ENCODE measurements at places on chromosomes 2 and 18. TPM values are rescaled to one million over a fixed set of nuclear protein-coding genes. Genes with fewer than 3 reads are reported as not detected.

UGT1A6 gene
- total RNA-seq, result not detected

RESP18 gene
- not detected for total RNA-seq

SCG2 gene
- not detected for total RNA-seq

CCL20 gene
- 4.4 TPM for total RNA-seq

MEP1B gene
- total RNA-seq, result not detected

MRO gene
- total RNA-seq, result not detected

GPR55 gene
- total RNA-seq, result 0.38 TPM

ITSN2 gene
- 53.0 TPM for total RNA-seq

IGFBP5 gene
- total RNA-seq, result not detected

PLA2R1 gene
- total RNA-seq, result not detected

TMX3 gene
- total RNA-seq, result 67.1 TPM

RTKN gene
- 2.2 TPM for total RNA-seq

FSHR gene
- not detected for total RNA-seq

SERPINB12 gene
- total RNA-seq, result not detected

NPC1 gene
- total RNA-seq, result 26.3 TPM

SLC9A4 gene
- total RNA-seq, result 0.07 TPM

PFN4 gene
- 0.47 TPM for total RNA-seq

INHA gene
- not detected for total RNA-seq

LRRTM4 gene
- not detected for total RNA-seq

CRACDL gene
- 0.12 TPM for total RNA-seq

RAX gene
- total RNA-seq, result not detected

TFCP2L1 gene
- total RNA-seq, result 0.12 TPM

SGPP2 gene
- 23.0 TPM for total RNA-seq

CROCC2 gene
- total RNA-seq, result not detected

CDH19 gene
- total RNA-seq, result not detected

COA5 gene
- 20.4 TPM for total RNA-seq

DPP10 gene
- total RNA-seq, result not detected

SCN3A gene
- not detected for total RNA-seq

TLX2 gene
- total RNA-seq, result 0.54 TPM

ABCG8 gene
- total RNA-seq, result not detected

Data from activated CD4-positive, alpha-beta T cell treated with anti-CD3 and anti-CD28 coated beads, Interleukin-2, amount 10 ng/mL, durations not matched to agents 24 days and 14 days (primary cell).